ENCODE measurements at places on chromosomes 6 and 20.
A peak's percentile ranks its signal among the peaks of the same experiment; 100 is the strongest.

- peak; percentile 79 for DNase-seq
Measured at GRCh38 chr6:45830441-45831139, 185.1 kb downstream of the CLIC5 start.

- no peak for DNase-seq
Measured at GRCh38 chr6:108438918-108439317, 121.8 kb upstream of the FOXO3 start.

GRCh38 chr6:166446146-166446545, 63.4 kb upstream of the MPC1 start:
- DNase-seq = no peak

- no peak for DNase-seq
Measured at GRCh38 chr20:59579404-59580145, 24.8 kb upstream of the PHACTR3 start.

GRCh38 chr6:42249279-42249678, 31.6 kb upstream of the MRPS10 start:
- DNase-seq = no peak

GRCh38 chr6:128597956-128598355, 77.6 kb upstream of the PTPRK start:
- DNase-seq = no peak

- peak; percentile 48 for DNase-seq
Measured at GRCh38 chr6:163415620-163416556, 1.4 kb downstream of the QKI start.

DNA sequence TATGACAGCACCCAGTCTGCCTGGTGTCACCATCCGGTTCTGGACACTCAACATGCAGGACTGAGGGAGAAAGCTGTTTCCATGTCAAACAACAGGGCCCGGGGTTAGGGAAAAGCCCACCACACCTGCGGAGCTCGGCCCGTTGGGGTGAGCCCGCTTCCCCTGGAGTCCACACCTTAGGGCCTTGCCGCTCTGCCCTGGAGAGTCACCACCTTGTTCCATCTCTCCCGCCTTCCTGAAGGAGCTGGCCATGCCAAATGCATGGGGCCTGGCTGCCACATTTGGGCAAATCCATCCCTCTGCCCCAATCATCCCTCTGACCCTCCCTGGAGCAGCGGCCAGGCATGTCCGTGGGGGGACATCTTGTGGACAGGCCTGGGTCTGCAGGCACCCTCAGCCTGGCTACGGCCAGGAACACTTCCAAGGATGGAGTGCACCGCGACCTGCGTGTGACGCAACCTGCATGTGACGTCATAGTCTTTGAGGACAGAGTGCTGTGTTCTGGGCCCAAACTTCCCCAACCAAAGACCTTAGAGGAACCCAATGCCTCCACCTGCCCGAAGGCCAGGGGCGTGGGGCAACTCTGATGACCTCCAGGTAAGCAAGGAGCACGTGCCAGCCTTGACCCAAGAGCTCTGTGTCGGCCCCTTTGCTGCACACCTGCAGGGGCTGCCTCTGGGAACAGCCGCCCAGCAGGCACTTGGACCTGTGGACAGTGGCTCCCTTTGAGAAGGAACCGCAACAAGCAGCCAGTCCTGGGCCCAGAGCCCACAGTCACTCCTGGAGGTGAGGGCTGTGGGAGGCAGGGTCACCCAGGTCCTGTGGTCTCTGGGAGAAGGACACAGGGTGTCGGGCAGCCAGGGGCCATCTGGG, 1.7 kb downstream of the CABLES2 start:
- peak; percentile 34 for DNase-seq

GRCh38 chr20:10673176-10673841, 490 bp downstream of the JAG1 start:
- peak; percentile 39 for DNase-seq

- no peak for DNase-seq
Measured at GRCh38 chr20:55283889-55284288, 721.4 kb downstream of the CBLN4 start.

All from MG63 (cell line).